ENCODE measurements at places on chromosomes 1 and 21. TPM values are rescaled to one million over a fixed set of nuclear protein-coding genes. Genes with fewer than 3 reads are reported as not detected.

DNA sequence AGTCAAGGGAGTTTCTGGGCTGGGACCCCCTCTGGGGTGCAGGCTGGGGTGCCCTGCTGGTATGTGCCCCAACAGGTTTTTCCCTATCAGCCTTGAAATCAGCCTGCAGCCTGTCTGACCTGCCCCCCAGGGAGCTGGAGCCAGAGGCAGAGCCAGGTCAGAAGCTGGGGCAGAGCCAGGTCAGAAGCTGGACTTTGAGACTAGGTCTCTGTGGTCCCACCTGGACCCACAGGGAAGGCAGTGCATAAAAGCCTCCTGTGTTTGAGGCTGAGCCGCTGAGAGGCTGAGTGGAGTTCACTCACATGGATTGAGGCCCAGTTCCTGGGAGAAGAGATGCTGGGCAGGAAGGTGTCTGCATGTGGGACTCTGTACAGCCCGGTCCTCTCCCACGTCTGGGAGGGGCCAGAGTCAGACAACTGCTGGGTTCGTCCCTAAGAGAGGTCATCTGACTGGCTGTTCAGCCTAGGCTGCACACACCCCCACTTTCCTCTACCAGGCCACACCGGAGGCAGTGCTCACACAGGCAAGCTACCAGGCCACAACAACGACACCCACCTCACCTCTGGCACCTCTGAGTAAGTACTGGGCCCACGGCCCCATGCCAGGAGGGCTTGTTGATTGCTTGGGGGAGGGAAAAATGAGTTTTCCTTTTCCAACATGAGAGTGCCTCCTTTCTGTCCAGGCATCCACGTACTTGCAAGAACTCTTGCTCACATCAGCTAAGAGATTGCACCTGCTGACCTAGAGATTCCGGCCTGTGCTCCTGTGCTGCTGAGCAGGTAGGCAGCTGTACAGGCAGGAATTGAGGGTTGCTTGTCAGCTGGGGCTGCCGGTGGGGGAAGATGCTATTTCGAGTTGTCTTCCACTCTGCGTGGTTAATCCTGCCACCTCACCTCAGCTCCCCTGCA, at the start of gene ANXA9:
TSS of gene ANXA9 (plus strand) at position 488 of the 908 bp plus-strand sequence. CDS start 814 bp downstream, outside the sequence.
- peak; percentile 28 for DNase-seq
- no peak within 1 kb of the TSS for H3K27ac ChIP-seq
- no peak within 1 kb of the TSS for H3K4me3 ChIP-seq
- H3K36me3 ChIP-seq: no peaks in the 10 kb centered on the region

GRCh38 chr1:151739590-151740355, 18.5 kb downstream of the RIIAD1 start:
- no peak overlapping the region for H3K4me3 ChIP-seq
- DNase-seq: no peak
- peaks cover 4% of the 10 kb centered on the region for H3K4me1 ChIP-seq

DNA sequence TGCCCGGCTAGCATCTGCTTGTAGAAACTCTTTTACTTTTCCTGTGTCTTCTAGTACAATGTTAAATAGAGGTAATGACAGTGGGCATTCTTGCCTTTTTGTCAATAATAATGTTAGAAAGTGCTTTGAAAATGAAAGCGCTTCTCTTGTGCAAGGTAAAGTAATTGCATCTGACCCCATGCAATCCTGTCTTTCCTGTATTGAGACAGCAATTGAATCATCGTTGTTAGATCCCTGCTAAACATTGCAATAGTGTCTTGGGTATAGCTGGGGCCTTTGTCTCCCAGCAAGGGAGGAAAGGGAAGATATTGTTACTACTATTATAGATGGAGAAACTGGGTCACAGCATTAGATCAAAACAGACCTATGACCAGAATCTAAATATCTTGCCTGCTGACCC, 80.9 kb downstream of the TLR5 start:
- no peaks in the 10 kb centered on the region for H3K36me3 ChIP-seq
- H3K4me1 ChIP-seq: no peaks in the 10 kb centered on the region
- peaks cover 2% of the 10 kb centered on the region for H3K27me3 ChIP-seq
- H3K4me3 ChIP-seq: no peak overlapping the region
- no peak overlapping the region for H3K27ac ChIP-seq

GRCh38 chr1:190477762-190478148, at the start of gene BRINP3:
Gene BRINP3 (minus strand): TSS chr1:190477864.
- peaks cover 25% of the 10 kb centered on the region for H3K27me3 ChIP-seq
- H3K4me1 ChIP-seq: peaks cover 1% of the 10 kb centered on the region
- no peak for DNase-seq
- H3K36me3 ChIP-seq: no peaks in the 10 kb centered on the region

DNA sequence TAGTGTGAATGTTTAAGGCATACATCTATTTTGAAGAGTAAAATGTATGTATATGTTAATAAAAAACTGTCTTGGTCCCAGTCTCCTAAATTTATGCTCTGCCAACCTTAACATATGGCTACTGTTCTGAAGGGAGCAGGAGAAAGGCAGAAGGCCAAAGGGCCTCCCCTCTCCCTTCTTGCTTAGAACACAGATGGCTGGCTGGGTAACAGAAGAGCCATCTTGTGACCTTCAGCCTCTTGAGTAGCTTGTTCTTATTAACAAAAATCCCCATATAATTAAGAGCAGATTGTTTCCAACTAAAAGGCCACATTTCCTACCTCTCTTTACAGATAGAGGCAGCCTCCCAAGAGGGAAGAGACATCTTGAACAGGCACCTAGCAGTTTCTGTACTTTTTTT, 36.1 kb downstream of the EPB41 start:
- H3K4me3 ChIP-seq: no peak overlapping the region
- H3K27ac ChIP-seq: no peak overlapping the region
- H3K4me1 ChIP-seq: peaks cover 41% of the 10 kb centered on the region
- no peak for DNase-seq
- H3K36me3 ChIP-seq: peaks cover 5% of the 10 kb centered on the region

LMO4 gene
- total RNA-seq: 36.8 TPM

CFAP141 gene
- not detected for total RNA-seq

B3GALT2 gene
- total RNA-seq: 0.18 TPM

DYRK3 gene
- 4.9 TPM for total RNA-seq
